ENCODE measurements at places on chromosomes 13 and 19.

DNA sequence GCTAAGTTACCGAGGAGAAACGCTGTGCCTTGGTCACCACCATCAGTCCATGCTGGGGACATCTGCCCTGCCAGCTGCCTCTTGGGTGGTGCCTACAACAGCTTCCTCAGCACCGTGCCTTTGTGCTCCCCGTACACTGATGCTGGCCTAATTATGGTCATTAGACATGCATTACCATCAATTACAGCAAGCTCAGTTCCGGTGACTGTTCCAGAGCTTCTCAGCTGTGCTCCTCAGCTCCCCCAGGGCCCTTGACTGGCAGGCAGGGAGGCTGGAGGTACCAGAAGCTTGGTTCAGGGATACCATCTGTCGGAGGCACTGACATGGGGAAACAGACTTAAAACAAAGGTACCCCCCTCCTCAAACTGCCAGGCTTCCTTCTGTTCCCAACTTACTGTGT lies 40.2 kb downstream of the CILP2 start:
- DNase-seq: no peak

DNA sequence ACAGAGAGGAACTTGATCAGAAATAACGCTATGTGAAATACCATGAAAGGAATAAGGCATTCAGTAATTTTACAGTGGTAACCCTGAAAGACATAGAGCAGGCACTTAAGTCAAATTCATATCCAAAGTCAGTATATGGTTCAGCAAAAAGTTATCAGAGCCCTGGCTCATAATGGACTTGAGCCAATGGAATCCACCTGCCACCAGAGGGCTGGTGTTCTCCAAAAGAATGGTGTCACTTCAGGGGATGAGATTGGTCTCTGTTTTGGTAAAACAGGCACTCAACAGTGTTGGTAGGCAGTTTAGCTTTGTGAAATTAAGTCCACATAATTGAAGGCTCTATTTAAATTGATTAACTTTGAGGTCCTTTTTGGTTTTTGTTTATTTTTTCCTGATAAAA lies 93.9 kb downstream of the LIG4 start:
- no peak for DNase-seq

DNA sequence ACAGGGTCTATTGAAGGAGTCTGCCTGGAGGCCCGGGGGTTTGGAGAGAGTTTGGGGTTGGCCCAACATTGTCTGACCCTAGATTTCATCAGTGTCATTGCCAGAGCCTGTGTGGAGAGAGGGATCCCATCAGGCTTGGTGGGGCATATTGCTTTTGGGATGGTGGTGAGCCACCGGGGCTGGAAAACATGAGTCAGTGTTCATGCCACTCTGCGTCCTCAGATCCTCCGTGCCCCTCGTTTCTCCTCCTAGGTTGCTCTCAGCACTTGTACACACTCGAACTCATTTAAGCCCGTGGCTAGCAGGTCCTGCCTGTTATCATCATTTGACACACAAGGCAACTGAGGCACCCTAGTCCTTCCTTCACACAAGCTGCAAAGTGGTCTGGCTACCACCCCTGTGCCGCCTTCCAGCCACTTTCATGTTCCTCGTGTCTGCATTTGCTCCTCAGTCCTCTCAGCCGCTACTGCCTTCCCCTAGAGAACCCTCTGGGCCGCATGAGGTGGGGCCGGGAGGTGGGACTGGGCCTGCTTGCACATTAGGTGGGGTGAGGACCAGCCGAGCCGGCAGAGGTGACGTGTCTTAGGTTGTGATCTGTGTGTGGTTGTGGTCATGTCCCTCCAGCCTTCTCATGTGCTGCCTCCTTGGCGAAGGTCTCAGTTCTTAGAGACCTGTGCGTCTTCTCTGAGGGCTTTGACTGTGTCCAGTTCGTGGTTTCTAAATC lies 3.6 kb downstream of the NACC1 start:
- no peak for DNase-seq

DNA sequence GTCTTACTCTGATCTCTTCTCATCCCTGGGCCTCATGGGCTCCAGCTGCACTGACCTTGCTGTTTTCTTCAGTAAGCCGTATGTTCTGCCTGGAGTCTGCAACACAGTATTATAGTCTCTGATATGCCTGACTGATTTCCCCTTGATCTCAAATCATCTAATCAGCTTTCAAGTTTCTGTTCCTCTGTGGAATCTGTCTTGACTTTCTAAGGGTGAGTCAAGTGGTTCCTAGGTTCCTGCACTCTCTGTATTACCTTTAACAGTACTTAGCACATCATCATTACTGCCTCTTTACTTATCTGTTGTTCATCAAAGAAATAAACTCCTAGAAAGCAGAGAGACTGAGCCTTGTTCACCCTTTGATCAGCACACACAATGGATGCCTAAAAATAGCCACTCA lies 350.7 kb downstream of the LMO7 start:
- DNase-seq: no peak

- no peak for DNase-seq
Measured at GRCh38 chr13:32036757-32037156, 5.2 kb downstream of the FRY start.

GRCh38 chr13:77833331-77833863 lies 85.2 kb downstream of the EDNRB start:
- DNase-seq: no peak

- DNase-seq: peak; percentile 66
Measured at GRCh38 chr19:13207846-13208671, 57.8 kb downstream of the IER2 start.

DNA sequence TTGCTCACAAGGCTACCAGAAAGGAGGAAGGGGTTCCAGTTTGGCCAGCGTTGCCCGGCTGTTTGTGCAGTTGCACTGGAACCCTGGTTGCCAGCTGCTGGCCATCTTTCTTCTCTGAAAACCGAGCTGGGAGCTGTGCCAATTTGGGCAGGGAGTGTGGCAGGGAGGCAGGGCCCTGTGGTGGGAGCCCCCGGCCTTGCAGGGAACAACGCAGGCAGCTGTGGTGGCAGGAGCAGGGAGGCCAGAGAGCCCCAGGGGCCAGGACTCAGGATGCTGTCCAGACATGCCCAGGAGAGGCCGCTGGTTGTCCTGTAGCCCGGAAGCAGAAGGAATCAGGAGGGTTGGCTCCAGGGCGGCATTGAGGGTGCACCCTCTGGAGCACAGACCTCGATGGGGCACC lies 4.8 kb downstream of the KMT5C start:
- DNase-seq: no peak

GRCh38 chr13:46062185-46062584 lies 9.6 kb upstream of the ZC3H13 start:
- DNase-seq: no peak

DNA sequence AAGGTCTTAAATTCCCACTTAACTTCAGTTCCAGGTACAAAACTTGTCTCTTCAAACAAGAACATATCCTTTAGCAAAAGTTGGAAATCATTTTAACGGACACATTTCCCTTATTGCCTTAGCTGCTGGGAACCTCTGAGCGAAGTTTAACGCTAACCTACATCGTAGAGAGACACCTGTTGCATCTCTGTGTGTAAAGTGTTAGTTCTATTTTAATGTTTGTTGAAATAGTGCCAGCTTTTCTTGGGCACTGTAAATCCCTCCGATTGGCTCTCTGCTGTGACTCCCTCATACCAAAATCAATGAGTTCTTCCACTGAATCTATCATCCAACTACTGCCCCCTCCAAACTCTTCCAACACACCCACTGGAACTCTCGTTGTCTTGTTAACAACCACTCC lies 2.3 kb upstream of the HIF3A start:
- no peak for DNase-seq

DNA sequence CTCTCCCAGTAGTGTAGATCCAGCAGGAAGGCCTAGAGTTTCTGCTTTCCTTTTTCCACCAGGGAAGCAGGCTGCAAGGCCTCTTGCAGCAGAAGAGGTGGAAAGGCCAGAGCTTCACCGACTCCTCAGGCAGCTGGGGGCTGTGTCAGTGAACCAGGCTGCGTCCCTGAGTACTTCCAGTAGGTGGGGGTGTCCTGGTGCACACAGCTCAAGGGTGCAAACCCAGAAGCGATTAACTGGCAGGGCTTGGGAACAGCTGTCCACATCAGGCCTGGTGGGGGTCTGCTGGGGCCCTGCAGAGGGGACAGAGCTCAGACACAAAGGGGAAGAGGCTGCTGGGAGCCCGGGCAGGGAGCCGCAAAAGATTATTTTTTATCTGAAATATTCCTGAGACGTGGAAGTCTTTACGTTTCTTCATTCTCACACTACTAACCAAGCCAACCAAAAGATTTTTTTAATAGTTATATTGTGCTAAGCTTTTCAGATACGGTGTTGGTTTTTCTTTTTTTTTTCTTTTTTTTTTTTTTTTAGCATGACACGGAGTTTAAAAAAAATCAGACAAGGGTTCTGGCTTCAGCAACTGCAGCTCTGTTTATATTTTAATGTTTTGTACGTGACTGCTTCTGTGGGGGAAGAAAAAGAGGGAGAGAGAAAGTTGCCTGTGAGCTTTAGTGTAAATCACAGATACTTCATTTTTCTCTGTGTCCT lies 11.0 kb downstream of the TSHZ3 start:
- DNase-seq: no peak

GRCh38 chr19:4130744-4131438 lies 7.0 kb upstream of the MAP2K2 start:
- no peak for DNase-seq

Measured in activated naive CD8-positive, alpha-beta T cell treated with anti-CD3 and anti-CD28 coated beads for 36 hours (primary cell).